Stomach (tissue), 19 donors: ENCODE measurements at places on chromosomes 5 and 9.

- DNase-seq: no peak
These were observed 14.7 kb upstream of the OSMR start for GRCh38 chr5:38831117-38831516.

DNA sequence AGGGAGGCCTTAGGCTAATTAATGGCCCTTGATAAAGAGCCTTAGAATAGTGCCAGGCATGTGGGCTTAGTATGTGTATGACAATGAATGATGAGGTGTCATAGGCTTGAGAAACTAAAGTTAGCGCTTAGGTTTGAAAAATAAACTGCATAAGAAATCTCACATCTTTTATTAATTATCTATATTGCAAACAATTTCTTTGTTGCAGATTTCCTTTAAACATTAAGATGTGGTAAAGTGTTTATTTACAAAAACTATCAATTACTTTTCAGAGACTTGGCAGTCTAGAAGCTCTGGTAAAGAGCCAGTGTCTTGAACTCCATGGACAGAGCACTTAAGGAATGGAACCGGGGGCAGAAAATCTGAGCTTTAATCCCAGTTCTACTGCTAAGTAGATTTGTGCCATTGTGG is 23.1 kb downstream of the MAP1B start:
- no peak for DNase-seq

DNA sequence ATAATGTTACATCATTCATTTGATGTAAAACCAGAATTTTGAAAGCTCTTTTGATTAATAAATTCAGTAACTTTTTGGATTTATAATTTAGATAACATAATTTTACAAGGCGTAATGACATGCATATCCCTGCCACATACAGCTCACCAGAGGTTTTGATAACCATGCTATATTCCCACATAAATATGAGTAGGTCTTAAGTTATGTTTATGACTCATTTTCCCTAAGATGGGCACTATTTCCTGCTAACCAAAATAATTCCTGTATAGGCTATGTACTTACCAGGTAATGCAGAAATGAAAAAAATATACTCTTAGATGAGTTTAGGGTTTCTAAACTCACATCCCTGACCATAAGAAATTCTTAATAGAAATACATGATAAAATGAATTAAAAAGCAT is 93.9 kb upstream of the EDIL3 start:
- DNase-seq: no peak

DNA sequence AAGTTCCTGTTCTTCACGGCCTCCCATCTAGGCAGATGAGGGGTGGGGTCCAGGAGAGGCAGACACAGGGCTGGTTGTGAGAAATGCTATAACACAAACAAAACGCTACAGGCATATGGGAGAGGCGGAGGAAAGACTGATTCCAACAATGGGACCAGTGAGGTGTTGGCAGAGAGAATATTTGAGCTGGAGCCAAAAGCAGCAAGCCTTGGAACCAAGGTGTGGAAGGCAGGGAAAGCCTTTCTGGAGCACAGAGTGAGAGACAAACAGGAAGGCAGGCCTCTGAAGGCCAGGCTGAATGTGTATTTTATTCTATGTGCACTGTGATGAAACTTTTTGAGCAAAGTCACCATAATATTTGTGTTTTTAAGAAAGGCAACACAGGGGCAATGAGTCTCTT is 2.9 kb downstream of the ATPSCKMT start:
- DNase-seq: no peak

DNA sequence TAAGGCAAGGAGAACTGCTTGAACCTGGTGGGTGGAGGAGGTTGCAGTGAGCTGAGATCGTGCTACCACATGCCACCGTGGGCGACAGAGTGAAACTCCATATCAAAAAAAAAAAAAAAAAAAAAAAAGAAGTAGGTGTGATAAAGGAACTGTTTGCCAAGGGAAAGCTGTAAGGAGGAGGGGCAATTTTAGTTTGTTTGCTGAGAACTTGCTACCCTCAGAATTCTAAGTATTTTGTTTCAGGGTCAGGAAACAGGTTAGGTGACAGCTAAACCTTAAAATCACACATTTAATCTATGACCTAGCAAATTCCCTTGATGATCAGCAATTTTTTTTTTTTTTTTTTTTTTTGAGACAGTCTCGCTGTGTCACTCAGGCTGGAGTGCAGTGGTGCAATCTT is 7.2 kb upstream of the ARRDC3 start:
- DNase-seq: no peak

- peak; percentile 46 for DNase-seq
These were observed 16.9 kb downstream of the PTCH1 start for GRCh38 chr9:95499847-95500246.

DNA sequence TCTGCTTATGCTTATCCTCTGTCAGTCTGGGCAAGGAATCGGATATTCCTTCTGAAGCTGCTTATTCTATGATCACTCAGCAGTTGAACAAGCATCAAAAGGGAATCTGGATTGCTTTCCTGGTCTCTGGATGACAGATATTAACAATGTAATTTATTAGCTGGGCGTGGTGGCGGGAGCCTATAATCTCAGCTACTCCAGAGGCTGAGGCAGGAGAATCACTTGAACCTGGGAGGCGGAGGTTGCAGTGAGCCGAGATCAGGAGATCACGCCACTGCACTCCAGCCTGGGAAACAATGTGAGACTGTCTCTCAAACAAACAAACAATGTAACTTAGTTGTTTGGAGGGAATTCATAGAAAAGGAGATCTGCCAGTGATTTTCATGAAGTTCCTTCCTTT is 45.4 kb downstream of the DMRT1 start:
- DNase-seq: no peak

- DNase-seq: peak; percentile 94
These were observed 26.4 kb downstream of the TNFSF15 start for GRCh38 chr9:114779352-114779845.

DNA sequence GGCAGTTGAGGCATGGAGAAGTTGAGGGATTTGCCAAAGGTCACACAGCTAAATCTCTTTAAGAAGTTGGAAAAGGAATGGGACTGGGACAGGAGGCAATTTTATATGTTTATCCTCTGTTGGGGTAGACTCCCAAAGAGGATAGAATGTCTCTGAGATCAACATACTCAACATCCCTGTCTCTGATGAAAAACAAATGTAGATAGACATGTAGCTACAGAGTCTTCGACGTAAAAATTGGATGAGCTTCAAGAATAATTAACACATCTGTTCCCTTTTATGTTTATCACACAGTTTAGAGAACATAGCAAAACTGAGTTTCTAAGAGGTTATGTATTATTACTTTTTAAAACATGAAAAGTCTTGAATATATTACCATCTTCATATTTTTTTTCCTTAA is 204.6 kb upstream of the CD180 start:
- no peak for DNase-seq

GRCh38 chr5:79857714-79858409 is 133.2 kb downstream of the MTX3 start:
- DNase-seq: peak; percentile 81
